ENCODE measurements at places on chromosomes 7 and 10. TPM values are rescaled to one million over a fixed set of nuclear protein-coding genes. Genes with fewer than 3 reads are reported as not detected.

GRCh38 chr7:44394636-44395035 lies 69.2 kb upstream of the CAMK2B start:
- no peaks in the 10 kb centered on the region for H3K27me3 ChIP-seq
- DNase-seq: peak; percentile 23
- no peak overlapping the region for H3K4me3 ChIP-seq
- H3K27ac ChIP-seq: no peak overlapping the region
- H3K36me3 ChIP-seq: no peaks in the 10 kb centered on the region
- peaks cover 7% of the 10 kb centered on the region for H3K4me1 ChIP-seq

- no peak for DNase-seq
- no peaks in the 10 kb centered on the region for H3K27me3 ChIP-seq
- H3K4me3 ChIP-seq: no peak overlapping the region
- no peaks in the 10 kb centered on the region for H3K4me1 ChIP-seq
- H3K27ac ChIP-seq: no peak overlapping the region
These were observed 438.9 kb downstream of the RPS24 start for GRCh38 chr10:78472551-78472890.

DNA sequence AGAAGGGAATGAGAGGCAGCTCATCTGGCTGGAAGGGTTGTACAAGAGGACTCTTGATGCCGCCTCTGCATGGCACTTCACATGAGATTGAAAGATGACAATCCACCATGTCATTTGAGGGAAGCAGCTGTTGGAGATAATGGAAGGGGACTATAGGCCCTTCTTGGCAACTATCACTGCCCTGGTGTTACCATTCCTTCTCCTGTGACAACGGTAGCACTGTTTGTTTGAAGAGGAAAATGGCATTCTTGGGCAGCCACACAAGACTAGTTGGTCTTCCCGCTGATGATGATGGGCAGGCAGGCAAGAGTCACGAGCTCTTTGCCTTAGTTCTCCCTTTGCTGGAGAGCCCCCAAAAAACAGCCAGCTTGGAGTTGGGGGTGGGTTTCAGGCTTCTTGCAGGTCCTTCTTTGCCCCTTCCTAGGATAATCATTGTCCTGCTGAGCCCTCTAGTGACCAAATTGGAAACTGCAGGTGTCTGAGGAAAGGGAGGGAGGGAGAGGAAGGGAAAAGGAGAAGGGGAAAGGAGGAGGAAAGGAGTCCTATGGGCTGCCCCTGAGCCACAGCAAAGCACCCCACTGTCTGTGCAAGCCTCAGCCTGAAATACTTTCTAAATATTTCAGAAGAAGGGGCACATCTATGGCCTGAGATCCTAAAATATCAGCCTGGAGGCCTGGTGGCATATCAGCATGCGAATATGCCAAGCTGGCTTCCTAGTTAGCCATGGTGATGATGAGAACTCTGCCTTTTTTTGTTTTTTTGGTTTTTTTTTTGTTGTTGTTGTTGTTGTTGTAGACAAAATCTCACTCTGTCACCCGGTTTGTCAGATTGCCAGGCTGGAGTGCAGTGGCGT lies 165.6 kb upstream of the KMT2E start:
- no peaks in the 10 kb centered on the region for H3K4me1 ChIP-seq
- no peak for DNase-seq
- no peaks in the 10 kb centered on the region for H3K36me3 ChIP-seq
- no peak overlapping the region for H3K27ac ChIP-seq
- H3K4me3 ChIP-seq: no peak overlapping the region

GRCh38 chr7:79176859-79177477 lies 276.5 kb downstream of the MAGI2 start:
- peak; percentile 61 for DNase-seq
- H3K27me3 ChIP-seq: no peaks in the 10 kb centered on the region
- H3K4me3 ChIP-seq: no peak overlapping the region

PLAC9 gene
- total RNA-seq: 53.8 TPM

GRCh38 chr10:129725890-129726631 lies 238.0 kb downstream of the EBF3 start:
- H3K4me1 ChIP-seq: no peaks in the 10 kb centered on the region
- no peak overlapping the region for H3K4me3 ChIP-seq
- H3K27me3 ChIP-seq: no peaks in the 10 kb centered on the region
- no peak overlapping the region for H3K27ac ChIP-seq
- H3K36me3 ChIP-seq: no peaks in the 10 kb centered on the region

- DNase-seq: no peak
- H3K4me3 ChIP-seq: no peak overlapping the region
- H3K36me3 ChIP-seq: no peaks in the 10 kb centered on the region
- no peaks in the 10 kb centered on the region for H3K4me1 ChIP-seq
- H3K27ac ChIP-seq: no peak overlapping the region
- H3K27me3 ChIP-seq: no peaks in the 10 kb centered on the region
These were observed 41.1 kb upstream of the STMP1 start for GRCh38 chr7:135620980-135621850.

TRIM4 gene
- 27.0 TPM for total RNA-seq

- H3K36me3 ChIP-seq: no peaks in the 10 kb centered on the region
- no peaks in the 10 kb centered on the region for H3K4me1 ChIP-seq
- no peak overlapping the region for H3K27ac ChIP-seq
- H3K27me3 ChIP-seq: peaks cover 10% of the 10 kb centered on the region
These were observed 38.2 kb upstream of the BET1 start for GRCh38 chr7:94042381-94042780.

- no peak overlapping the region for H3K27ac ChIP-seq
- no peak for DNase-seq
- no peaks in the 10 kb centered on the region for H3K36me3 ChIP-seq
- H3K4me3 ChIP-seq: no peak overlapping the region
- H3K27me3 ChIP-seq: no peaks in the 10 kb centered on the region
- H3K4me1 ChIP-seq: no peaks in the 10 kb centered on the region
These were observed 15.8 kb upstream of the ADAMTS14 start for GRCh38 chr10:70656489-70656888.

ARL3 gene
- 11.0 TPM for total RNA-seq

DNA sequence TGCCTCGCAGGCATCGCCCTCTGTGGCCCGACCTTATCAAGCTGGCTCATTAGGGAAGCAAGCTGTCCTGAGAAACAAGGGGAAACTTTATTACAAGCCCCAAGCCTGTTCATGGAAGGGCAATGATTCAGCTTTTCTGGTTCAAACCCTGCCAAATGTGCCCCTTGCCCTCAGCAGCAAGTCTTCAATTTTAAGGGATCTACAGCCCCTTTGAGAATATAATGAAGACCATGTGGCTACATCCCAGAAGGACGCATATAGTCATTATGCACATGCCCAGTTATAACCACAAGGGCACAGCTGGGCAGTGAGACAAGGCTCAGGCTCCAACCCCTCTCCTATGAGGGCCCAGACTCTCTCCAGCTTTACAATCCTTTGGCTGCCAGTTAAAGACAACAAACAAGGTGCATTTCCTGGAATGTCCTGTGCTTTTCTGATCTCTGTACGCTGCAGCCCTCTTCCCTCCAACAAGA lies 56.7 kb downstream of the DDC start:
- no peak for DNase-seq
- H3K4me1 ChIP-seq: no peaks in the 10 kb centered on the region
- no peaks in the 10 kb centered on the region for H3K36me3 ChIP-seq
- H3K27ac ChIP-seq: no peak overlapping the region
- H3K4me3 ChIP-seq: no peak overlapping the region
- H3K27me3 ChIP-seq: no peaks in the 10 kb centered on the region

- no peaks in the 10 kb centered on the region for H3K27me3 ChIP-seq
- DNase-seq: no peak
- no peak overlapping the region for H3K4me3 ChIP-seq
- no peak overlapping the region for H3K27ac ChIP-seq
- no peaks in the 10 kb centered on the region for H3K4me1 ChIP-seq
- no peaks in the 10 kb centered on the region for H3K36me3 ChIP-seq
These were observed 31.6 kb upstream of the PPP1R3C start for GRCh38 chr10:91664426-91664825.

GRCh38 chr10:69636626-69637605 lies 6.9 kb downstream of the FAM241B start:
- no peaks in the 10 kb centered on the region for H3K36me3 ChIP-seq
- H3K4me1 ChIP-seq: no peaks in the 10 kb centered on the region

GRCh38 chr10:32938554-32939061 lies 19.4 kb downstream of the ITGB1 start:
- H3K27me3 ChIP-seq: no peaks in the 10 kb centered on the region
- peak overlapping the region; percentile 68 for H3K27ac ChIP-seq
- peaks cover 28% of the 10 kb centered on the region for H3K4me1 ChIP-seq
- peaks cover 22% of the 10 kb centered on the region for H3K36me3 ChIP-seq
- peak; percentile 51 for DNase-seq

GRCh38 chr10:34169131-34169530 lies 646.0 kb downstream of the PARD3 start:
- DNase-seq: no peak
- no peak overlapping the region for H3K4me3 ChIP-seq
- no peaks in the 10 kb centered on the region for H3K27me3 ChIP-seq
- no peaks in the 10 kb centered on the region for H3K4me1 ChIP-seq
- H3K27ac ChIP-seq: no peak overlapping the region

WNT8B gene
- total RNA-seq: not detected

DNA sequence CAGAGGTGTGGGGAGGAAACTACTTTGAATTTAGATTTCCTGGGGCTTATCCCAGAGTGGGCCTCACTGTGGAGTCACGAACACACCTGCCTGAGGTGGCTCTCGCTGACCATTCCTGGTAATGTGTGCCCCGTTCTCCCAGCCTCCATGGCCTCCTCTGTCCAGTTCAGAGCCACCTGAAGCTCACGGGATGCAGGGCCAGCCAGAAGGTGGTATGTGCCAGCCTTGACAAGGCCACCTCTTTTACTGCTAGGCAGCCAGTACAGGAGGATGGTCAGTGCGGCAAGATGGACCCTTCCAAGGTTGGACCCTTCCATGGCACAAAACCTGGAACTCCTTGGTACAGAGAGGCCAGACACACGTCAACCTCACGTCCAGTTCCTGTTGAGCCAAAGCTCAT lies 210.3 kb downstream of the DNAJB6 start:
- no peak overlapping the region for H3K27ac ChIP-seq
- H3K4me1 ChIP-seq: no peaks in the 10 kb centered on the region
- DNase-seq: peak; percentile 10
- H3K27me3 ChIP-seq: no peaks in the 10 kb centered on the region

GRCh38 chr10:110404825-110405224 lies 92.9 kb upstream of the DUSP5 start:
- H3K4me3 ChIP-seq: no peak overlapping the region
- H3K27me3 ChIP-seq: no peaks in the 10 kb centered on the region
- H3K4me1 ChIP-seq: peaks cover under 1% of the 10 kb centered on the region
- no peak for DNase-seq
- no peak overlapping the region for H3K27ac ChIP-seq

DNA sequence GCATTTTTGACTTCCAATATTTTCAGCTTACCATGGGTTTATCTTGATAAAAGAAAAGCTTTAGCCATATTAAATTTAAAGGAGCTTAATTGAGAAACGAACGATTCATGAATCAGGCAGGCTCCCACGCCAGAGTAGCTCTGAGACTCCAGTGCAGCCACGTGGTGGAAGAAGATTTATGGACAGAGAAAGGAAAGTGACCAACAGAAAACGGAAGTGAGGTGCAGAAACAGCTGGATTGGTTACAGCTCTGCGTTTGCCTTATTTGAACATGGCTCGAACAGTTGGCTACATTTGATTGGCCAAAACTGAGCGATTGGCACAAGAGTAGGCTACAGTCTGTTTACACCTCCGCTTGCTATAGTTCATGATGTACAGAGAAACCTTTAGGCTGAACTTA lies 395.4 kb downstream of the GATA3 start:
- no peaks in the 10 kb centered on the region for H3K36me3 ChIP-seq
- H3K27ac ChIP-seq: no peak overlapping the region
- no peaks in the 10 kb centered on the region for H3K27me3 ChIP-seq
- no peak overlapping the region for H3K4me3 ChIP-seq
- no peak for DNase-seq

- H3K27me3 ChIP-seq: no peaks in the 10 kb centered on the region
- DNase-seq: no peak
- no peaks in the 10 kb centered on the region for H3K36me3 ChIP-seq
These were observed 103.4 kb downstream of the GRK5 start for GRCh38 chr10:119310806-119311205.

DNA sequence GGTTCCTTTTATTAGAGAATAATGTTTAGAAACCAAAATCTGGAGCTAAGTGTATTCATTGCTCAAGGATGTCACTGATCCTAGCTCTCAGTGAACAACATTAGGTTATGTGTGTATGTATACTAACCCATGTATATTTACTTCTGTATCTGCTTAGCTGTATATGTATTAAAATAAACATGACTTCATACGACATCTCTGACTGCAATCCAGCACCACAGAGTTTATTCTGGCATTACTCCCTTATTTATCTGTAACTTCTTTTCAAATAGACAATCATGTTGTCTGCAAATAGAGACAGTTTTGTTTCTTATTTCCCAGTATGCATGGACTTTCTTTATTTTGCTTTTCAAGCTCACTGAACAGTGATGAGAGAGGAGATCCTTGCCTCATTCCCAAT lies 441.0 kb upstream of the NFE2L3 start:
- DNase-seq: no peak
- H3K36me3 ChIP-seq: no peaks in the 10 kb centered on the region
- H3K4me3 ChIP-seq: no peak overlapping the region
- no peak overlapping the region for H3K27ac ChIP-seq
- peaks cover 8% of the 10 kb centered on the region for H3K4me1 ChIP-seq

SPACDR gene
- total RNA-seq: 1.9 TPM

DNA sequence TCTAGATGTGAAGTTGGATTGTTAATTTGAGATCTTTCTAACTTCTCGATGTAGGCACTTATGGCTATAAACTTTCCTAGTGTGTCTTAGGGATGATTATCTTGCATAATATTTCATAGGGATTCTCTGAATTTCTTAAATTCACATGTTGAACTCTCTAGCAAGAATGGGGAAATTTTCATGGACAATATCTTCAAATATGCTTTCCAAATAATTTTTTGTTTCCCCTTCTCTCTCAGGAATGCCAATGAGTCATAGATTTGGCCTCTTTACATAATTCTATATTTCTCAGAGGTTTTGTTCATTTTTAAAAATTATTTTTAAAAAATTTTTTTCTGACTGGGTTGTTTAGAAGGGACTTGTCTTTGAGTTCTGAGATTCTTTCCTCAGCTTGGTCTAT lies 68.9 kb downstream of the MGAM2 start:
- H3K27me3 ChIP-seq: no peaks in the 10 kb centered on the region
- H3K36me3 ChIP-seq: no peaks in the 10 kb centered on the region
- no peak overlapping the region for H3K27ac ChIP-seq

DNA sequence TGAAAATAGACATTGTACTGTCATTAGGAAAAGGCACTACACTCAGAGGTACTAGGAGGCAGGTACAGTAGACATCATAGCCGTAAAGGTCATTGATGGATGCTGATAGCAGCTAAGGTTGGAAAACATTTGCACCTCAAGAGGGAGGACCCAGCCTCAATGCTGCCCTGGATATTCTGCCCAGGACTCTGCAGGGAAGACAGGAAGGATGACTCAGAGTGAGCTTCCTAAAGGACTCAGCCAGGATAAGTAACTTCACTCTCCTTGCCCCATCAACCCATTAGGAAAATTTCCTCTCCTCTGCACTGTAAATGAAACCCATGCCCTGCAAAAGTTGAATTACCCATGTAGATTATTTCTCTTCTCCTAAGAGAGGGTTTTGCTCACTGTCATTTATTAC lies 617.9 kb upstream of the MKI67 start:
- no peak for DNase-seq
- H3K27ac ChIP-seq: no peak overlapping the region
- H3K4me1 ChIP-seq: no peaks in the 10 kb centered on the region
- no peaks in the 10 kb centered on the region for H3K36me3 ChIP-seq

NUTM2A gene
- 0.20 TPM for total RNA-seq

LLCFC1 gene
- total RNA-seq: 0.37 TPM

NPC1L1 gene
- 0.06 TPM for total RNA-seq

CPVL gene
- total RNA-seq: 40.8 TPM

All from left lung (tissue), 14 donors.